DND-41 (cell line): ENCODE measurements at places on chromosomes 6 and 20.

DNA sequence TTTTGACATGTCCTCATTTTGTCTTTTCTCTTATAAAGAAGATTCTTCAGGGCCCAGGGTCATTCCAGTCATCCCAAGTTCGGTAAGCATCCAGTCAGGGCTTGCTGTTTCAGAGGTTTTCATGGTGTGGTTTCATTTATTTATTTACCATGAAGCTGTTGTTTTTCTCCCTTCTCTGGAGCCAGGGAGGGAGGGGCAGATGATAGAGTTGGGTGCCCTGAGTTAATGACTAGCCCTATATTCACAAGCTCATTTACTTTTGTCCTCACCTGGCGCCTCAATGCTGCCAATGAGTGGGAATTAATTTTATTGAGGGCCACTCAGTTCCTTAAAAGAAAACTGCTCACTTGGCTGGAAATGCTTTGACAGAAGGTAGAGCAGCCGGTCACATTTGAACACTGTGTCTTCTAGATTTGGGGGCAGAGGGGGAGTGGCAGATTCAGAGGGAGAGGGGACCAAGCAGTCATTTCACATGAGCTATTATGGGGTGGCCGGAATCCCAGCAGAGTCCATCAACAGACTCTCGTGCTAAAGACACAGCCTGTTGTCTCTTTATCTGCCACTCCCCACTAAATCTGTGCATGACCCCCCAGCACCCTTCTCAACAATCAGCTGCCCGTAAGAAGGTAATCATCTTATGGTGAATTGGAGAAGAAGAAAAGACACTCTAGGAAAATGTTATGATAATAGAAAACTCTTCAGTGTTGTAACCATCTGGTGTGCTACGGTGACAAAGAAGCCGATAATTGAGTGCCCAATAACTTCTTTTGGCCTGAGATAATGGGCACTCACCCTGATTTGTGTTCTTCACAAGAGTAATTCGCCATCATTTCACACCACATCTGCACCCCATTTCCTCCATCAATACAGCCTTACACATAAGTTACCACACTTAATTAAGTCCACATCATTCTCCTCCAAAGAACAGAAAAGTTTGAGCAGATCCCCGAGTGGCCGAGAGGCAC, 573.5 kb upstream of the JAG1 start:
- DNase-seq: no peak

- no peak for DNase-seq
These were observed 32.3 kb upstream of the LGSN start for GRCh38 chr6:63352069-63352543.

GRCh38 chr6:157157258-157157657, 166.1 kb downstream of the TMEM242 start:
- DNase-seq: no peak

- DNase-seq: no peak
These were observed 137.0 kb upstream of the CCN2 start for GRCh38 chr6:132088150-132088549.

GRCh38 chr6:116476002-116476678, 15.0 kb downstream of the CALHM6 start:
- DNase-seq: peak; percentile 71

DNA sequence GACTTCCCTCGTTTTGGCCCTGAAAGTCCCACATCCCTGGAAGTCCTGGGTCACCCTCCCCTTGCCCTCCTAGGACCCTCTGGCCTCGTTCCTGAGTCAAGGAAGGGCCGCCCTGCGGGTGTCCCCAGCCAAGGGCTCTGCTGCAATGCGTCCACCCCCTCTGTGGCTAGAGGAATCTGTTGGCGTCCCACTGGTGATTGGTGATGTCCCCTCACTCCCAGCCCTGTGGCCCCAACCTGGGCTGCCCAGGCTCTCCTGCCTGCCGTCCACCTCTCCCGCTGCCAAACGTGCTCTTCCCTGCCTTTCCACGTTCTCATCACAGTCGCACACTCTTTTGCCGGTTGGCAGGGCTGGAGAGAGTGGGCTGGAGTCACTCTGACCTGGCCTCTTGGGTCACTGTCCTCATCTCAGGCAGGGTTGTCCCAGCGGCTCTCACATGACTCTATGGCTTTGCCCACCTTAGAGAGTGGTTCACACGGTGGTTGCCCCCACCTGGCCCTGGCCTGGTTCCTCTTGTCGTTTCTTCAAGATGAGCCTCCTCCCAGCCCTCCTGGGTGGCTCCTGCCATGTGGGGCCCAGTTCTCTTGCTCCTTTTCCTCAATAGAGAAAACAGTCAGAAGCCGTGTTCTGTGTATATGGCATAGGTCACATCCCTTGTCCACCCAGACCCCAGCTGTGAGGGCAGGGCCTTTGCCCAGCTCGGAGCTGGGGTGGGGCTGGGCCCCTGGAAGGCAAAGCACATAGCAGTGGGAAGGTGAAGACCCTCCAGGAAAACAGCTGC, 100.9 kb downstream of the TMEM242 start:
- no peak for DNase-seq

DNA sequence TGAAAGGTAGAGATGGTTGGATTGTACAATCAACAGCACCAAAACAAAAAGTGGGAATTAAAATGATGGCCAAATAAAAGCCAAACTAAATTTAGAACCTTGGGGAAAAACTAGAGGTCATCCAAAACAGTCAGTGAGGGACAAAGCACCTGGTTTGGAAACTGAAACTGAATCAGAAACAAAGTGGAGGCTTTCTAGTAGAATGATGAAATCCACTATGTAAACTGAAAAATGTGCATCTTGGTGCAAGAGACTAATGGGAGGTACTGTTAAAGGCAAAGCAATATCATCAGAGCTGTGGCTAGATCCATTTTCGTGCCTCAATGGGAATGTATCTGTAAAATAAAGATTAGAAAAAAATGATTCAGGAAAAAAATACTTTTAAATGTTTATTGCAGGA, 380.0 kb upstream of the GJE1 start:
- DNase-seq: no peak

DNA sequence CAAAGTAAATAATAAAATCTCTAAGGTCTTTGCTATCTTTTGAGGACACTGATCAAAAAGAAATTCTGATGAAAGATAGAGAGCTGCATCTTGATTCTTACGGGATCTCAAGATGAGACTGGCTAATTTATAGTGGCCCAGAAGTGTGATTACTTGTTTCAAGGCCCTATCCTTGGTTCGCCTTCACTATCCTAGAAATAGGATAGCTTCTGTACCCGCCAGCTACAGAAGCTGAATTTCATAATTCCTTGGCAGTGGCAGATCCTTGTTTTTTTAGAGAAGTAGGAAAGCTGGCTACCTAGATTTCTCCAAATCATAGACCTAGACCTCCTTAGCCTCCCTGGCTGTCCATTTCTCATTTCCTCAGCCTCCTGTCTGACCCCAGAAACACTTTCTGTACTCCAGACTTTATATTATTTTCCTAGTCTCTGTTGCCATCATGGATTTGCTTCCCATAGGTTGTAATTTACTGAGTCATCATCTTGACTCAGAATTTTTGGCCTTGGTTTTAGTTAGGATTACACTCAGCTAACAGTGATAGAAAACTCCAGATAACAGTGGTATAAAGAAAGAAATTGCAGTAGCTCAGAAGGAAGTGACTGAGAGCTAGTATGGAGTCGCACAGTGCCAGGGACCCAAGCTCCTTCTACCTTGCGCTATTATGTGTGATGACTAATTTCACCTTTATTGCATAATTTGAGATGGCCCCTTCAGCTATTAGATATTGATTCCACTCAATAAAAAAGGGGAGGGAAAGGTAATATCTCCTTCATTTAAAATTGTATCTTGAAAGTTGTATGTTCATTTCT, 27.7 kb downstream of the PHF3 start:
- DNase-seq: no peak

DNA sequence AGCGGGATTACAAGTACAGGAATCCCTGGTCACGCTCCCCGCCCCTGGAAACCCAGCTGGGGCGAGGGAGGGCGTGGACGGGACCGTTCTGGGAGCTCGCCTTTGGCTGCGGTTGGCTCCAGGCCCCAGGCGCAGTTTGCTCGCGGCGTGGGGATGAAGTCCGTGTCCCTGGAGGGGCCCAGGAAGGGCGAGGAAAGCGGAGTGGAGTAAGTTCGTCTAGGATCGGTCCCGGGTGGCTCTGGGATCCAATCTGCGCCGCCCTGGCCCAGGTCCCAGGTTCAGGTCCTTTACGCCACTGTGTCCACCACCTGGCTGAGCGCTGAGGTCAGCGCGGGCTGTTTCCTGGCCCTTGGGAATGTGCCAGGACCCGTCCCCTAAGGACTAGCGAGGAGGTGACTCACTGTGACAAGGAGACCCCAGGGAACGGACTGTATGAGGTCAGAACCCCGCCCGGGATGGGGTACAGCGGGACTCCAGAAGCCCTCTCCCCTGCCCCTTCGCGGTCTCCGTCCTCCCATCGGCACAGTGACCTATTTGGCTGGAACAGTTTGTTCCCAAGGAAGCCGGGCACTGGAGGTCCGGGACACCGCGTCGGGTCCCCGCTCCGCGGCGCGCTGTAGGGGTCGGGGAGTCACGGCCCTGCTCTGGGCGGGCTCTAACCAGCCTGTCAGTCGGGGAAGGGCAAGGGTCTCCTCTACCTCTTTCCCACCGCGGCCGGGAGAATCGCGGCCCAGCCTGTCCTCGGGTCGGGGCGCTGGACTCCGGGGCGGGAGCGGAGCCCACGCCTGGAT, 724 bp downstream of the CDKN1A start:
- DNase-seq: no peak
